Upper lobe of right lung (tissue), 1 donor: ENCODE measurements at places on chromosomes 16 and 17. TPM values are rescaled to one million over a fixed set of nuclear protein-coding genes. Genes with fewer than 3 reads are reported as not detected.

The TBC1D28 gene
- not detected for total RNA-seq

GRCh38 chr16:28592979-28593553 lies 3.8 kb downstream of the SULT1A2 start:
- DNase-seq = no peak

- no peak for DNase-seq
These were observed 28.3 kb downstream of the TRPV2 start for GRCh38 chr17:16443511-16444257.

The MT1G gene
- 23.7 TPM for total RNA-seq

- peak; percentile 70 for DNase-seq
These were observed 6.1 kb upstream of the PRSS8 start for GRCh38 chr16:31141489-31142108.

DNA sequence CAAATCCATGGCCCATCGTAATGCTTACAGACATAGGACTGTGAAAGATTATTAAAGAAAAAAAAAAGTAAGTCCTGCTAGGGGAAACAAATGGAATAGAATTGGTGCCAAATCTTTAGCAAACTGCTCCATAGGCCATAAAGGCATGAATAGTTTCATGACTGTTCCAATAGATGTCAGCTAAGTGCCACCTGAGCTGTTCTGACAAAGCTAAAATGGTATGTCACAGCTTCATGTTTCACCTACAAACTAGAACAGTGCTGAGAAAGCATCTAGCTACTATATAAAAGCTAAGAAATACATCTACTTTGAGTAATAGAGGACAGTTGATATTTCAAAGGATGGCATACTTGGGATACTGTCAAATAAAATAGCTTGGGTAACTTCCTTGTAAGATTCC lies 771.6 kb upstream of the CA10 start:
- DNase-seq = no peak

GRCh38 chr16:67345401-67345800 lies 18.8 kb downstream of the LRRC36 start:
- no peak for DNase-seq

GRCh38 chr17:38369124-38369886 lies 17.7 kb downstream of the SOCS7 start:
- no peak for DNase-seq
